Neuronal stem cell (in vitro differentiated cells): ENCODE measurements at places on chromosomes 7 and 10.

GRCh38 chr7:84914598-84914997 is 272.3 kb downstream of the SEMA3D start:
- no peak for DNase-seq

- no peak for DNase-seq
Observed at GRCh38 chr10:92993699-92994272, 66.8 kb upstream of the CYP26C1 start.

DNA sequence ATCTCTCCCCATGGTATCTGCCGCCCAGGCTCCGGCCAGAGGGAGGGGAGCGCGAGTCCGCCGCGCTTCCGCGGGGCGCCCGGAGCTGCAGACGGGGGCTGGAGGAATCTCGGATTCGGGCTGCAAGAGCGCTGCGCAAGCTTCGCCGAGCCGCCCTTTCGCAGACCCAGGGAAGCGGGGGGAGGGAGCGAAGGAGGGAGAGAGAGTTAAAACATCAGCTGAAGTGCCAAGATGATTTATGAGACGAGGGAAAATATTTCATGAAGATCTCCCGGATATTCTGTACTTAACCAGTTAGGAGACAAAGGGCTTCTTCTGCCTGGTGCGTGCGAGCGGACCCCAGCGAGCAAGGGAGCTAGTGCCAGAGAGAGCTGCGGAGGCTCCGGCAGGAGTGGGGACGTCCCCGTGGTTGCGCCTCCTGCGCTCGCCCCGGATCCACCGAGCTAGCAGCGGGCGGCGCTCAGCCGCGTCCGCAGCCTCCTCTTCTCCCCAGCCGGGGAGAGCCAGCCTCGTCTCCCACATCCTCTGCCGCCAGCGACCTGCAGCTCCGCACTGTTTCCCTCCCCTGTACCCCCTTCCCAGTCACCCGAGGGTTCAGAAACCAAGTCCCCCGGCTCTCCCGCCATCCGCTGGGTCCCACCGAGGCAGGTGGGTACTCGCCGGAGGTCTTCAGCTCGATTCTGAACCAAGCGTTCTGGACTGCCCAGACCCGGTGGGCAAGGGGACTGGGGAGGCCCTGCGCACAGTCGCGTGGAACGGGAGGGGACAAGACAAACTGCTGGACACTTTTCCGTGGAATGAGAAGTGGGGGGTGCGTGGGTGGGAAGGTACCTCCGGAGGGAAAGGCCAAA is 1.0 kb upstream of the PAX2 start:
- DNase-seq = no peak

DNA sequence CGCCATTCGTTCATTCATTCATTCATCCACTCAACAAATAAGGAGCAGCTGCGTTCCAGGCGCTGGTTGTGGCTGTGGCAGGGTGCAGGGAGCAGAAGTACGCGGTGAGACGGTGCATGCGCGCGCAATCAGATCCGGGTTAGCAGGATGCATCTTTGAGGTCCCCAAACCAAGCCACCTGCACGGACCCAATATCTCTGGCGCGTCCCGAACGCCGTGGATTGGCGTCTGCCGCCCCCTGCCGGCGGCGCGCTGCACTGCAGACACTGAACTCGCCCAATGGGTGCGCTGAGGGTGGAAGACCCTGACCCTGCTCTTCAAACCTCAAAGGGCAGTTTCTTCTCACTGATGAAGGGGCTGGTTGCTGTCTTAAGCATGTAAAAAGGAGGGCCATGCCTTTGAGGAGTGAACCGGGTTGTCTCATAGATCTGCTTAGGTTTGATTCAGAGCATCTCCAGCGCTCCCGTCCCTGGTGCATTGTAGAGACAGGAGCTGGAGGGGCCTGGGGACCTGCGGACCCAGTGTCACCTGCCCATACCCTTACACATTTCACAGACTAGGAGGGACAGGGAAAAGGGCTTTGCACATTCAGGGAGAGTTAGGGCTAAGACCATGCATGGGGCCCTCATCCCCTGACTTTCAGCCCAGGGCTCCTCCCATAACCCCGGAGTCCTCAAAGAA is 102.5 kb downstream of the RAMP3 start:
- peak; percentile 59 for DNase-seq

GRCh38 chr10:129364949-129365348 is 102.1 kb upstream of the MGMT start:
- no peak for DNase-seq

DNA sequence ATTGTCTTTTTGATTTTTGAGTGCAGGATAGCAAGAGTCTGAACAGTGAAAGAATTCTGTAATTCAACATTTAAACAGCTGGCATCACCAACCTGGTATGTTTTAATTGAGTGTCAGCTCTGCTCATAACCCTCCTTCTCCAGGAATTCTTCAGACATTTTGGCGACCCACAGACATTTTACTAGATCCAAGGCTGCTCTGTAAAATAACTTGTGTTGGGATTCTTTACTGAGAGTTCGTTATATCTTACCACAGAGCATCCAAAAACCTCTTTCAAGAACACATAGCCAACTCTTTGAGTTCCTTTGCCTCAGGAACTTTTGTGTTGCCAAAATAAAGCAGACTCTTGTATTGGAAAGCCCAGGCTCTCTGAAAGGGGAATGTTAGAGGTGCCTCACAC is 27.7 kb upstream of the SORCS3 start:
- no peak for DNase-seq

GRCh38 chr10:61882621-61883370 is 18.7 kb upstream of the ARID5B start:
- DNase-seq = no peak

GRCh38 chr7:30246392-30246791 is 38.0 kb upstream of the ZNRF2 start:
- DNase-seq = no peak

DNA sequence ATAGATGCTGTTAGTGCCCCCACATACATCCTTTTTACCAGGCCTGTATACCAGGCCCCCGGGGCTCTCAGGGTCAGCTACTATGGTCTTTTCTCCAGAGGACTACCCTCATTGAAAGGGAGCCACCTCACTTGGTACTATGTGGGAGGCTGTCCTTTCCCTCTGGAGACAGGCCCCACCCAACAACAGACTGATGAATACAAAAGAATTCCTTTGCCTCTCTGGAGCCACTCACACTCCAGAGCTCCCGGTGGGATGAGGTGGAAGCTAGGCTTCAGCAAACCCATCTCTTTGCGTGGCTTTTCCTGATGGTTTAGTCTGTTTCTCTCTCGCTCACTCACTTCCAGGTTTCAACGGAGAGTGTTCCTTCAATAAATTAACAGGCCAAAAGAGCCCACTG is 30.3 kb downstream of the ANKMY2 start:
- no peak for DNase-seq

DNA sequence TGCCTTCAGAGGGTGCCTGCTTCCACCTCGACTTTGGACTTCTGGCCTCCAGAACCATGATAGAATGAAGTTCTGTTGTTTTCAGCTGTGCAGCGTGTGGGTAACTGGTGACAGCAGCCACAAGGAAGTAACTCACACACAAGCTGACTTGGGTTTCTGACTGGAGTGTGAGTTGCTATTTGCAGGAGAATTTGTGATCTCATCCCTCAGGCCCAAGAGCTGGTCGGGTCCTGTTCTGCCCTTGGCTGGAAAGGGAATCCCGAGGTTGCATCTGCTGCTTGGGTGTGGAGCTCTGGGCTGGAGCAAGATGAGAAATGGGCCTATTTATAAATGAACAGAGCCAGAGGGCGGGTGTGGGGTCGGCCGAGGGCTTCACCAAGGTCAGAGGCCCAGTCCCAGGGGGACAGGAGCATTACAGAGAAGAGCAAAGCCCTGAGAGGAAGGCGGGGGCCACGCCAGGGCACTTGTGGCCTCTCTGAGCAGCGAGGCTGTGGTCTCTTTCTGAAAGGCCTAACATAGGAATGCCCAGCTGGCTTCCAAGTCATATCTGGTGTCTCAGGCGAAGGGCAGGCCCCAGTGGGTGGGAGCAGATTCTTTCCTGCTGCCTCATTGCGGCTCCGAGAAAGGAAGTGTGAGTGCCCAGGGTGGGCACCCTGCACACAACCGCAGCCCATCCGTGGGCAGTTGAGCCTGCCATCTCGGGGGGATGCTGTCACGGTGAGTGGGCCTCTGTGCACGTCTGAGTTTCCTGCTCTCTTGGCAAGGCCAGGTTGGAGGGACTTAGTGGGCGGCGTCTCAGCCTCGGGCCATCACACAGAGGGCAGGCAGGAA is 26.5 kb upstream of the C10orf71 start:
- DNase-seq = no peak

DNA sequence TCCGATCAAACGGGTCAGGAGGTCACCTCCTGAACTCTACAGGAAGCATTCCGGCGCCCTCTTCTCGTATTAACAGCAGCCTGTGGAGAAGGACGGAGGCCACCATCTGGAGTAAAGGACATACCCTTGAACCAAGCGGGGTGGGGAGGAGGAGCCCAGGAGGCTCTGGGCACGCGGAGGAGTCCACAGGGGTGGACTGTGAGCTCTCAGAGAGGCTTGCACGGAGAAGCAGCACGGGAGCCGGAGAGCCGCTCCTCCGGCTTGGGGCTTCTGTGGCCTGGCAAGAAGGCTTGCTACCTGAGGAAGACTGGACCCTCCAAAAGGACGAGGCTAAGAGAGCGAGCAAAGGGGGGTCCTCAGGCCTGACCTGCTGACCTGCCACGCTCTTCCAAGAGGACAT is 77.9 kb downstream of the MAD1L1 start:
- no peak for DNase-seq

- no peak for DNase-seq
Observed at GRCh38 chr10:95300022-95300539, 9.3 kb upstream of the PDLIM1 start.

GRCh38 chr7:5755704-5756504 is 25.6 kb downstream of the RNF216 start:
- no peak for DNase-seq

GRCh38 chr10:118028619-118029018 is 18.1 kb downstream of the RAB11FIP2 start:
- no peak for DNase-seq

GRCh38 chr7:71457021-71457420 is 325.1 kb downstream of the GALNT17 start:
- no peak for DNase-seq
